ENCODE measurements at places on chromosomes 6 and 20.

- peak; percentile 84 for DNase-seq
Observed at GRCh38 chr6:3159805-3160781, 2.7 kb upstream of the TUBB2A start.

DNA sequence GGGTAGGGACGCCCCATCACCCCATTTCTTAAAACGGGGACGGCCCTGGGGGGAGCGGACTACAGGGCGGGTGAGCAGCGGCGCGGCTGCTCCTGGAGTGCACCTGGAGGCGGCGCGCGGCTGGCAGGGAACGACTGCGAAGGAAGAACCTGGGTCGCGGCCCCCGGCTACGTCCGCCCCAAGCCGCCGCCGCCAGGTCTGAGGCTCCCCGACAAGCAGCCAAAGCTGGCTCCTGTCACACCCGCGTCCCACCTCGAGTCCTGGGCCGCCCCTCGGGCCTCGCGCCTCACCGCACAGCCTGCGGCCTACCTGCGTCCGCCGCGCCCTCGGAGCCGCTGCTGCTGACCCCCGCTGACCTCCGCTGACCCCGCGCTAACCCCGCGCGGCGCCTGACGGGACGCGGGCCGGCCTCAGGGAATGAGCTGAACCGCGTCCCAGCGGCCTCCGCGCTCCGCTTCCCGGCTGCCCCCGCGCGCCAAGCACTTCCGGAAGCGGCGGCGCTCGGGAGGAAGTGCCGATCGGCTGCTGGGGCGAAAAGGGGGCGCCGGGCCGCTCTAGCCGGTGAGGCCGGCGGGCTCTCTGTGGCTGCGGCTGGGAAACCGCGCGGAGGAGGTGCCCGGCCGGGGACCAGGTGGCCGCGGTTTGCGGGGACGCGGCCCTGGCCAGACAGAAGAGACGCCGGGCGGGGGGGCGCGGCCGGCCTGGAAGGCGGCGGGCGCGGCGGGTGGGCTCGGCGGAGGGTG is at the start of the genes ARFRP1 and ZGPAT:
ARFRP1 (minus strand) TSS at position 419 of the 743 bp plus-strand sequence. CDS start 885 bp downstream, outside the sequence.
ZGPAT (plus strand) TSS at position 482 of the 743 bp plus-strand sequence. CDS start 542 bp downstream, outside the sequence.
- DNase-seq, result peak; percentile 13

DNA sequence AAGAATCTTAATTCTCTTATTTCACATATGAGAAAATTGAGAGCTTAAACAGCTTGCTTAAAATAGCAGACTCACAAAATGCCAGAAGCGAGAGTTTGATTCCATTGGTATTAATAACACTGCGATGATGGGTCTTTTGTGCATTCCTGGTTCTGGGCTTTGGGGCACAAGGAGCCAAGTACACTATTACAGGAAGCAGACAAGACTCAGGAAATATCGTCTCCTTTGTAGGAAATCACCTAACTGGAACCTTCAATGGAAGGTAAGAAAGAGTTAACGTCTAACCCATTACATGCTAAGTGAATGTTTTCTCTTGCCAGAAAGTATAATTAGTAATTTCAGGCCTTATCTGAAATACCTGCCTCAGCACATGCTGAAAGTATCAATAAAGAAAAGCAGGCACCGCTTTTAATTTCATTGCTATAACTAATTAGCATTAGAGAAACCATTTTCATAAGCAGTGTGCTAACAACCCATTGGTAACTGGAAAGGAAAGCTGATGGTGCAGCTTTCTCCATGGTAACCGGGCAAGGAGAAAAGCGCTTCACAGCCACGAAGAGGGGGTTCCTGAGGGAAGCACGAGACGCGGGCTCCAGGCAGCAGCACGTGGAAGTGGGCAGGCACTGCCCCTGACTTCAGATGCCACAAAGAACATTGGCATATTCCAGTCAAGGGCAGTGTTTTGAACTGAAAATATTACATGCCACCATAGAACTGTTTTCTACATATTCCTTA is 206.7 kb upstream of the AGPAT4 start:
- no peak for DNase-seq

GRCh38 chr6:14462135-14462534 is 344.6 kb downstream of the CD83 start:
- DNase-seq, result no peak

- peak; percentile 52 for DNase-seq
Observed at GRCh38 chr6:11606332-11606731, 68.8 kb downstream of the TMEM170B start.

- DNase-seq, result no peak
Observed at GRCh38 chr6:113829696-113830045, 27.5 kb upstream of the MARCKS start.

GRCh38 chr6:37313723-37314486 is 39.9 kb upstream of the RNF8 start:
- no peak for DNase-seq

GRCh38 chr20:30286157-30286556 is 971.3 kb upstream of the DEFB115 start:
- DNase-seq, result no peak

DNA sequence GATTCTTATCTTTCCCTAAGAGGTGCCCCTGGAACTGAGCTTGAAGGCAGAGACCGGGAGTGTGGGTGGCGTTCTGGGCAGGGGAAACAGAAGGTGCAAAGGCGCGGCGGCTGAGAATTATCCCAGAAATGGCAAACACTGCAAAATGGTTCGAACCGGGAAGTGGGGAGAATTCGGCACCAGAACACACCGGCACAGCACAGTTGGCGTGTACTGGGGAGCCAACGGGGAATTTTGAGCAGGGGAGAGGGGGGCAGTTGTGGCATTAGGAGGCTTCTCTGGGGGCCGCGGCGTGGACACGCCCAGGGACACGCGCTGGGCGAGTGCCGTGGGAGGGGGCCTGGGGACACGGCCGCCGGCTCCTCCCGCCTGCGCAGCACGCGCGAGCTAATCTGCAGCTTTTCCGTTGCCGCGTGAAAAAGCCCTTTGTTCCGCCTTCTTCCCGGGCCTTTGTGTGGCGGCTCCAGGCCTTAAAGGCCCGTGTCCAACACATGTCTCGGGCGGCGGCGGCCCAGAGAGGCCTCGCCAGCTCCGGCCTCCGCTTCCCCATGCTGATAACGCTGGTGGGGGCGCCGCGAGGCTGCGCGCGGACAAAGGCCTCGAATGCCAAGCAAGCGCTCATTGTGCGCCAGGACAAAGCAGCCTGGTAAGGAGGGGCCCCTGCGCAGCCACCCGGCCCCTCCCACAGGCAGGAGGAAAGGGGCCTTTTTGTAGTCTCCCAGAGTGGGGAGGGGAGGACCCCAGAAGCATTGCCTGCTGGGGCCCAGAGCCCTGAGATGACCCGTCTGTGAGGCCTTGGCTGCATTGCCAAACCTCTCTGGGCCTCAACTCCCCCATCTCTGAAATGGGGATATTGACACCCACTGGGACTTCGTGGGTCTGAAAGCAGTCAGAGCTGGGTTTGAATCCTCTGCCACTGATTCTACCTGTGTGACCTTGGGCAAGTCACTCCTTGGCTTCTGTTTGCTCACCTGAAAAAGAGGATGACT is 82.8 kb downstream of the CD40 start:
- DNase-seq, result no peak

- DNase-seq, result no peak
Observed at GRCh38 chr6:125919618-125920017, 37.0 kb upstream of the HINT3 start.

DNA sequence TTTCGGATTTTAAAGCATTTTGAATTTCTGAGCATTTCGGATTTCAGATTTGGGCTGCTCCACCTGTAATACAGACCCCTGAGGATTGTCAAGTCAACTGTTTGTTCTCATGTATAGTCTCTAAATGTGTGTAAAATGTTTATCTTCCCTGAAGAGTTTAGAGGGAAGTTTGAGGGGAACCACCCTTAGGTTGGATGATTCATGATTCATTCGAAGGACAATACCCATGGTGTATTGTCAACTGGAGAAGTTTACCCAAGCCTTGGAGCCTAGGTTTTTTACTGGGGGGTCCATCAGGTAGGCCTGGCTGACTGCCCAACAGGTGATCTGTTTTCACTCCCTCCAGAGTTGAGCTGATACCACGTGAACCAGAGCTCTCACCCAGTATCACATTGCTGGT is 18.9 kb downstream of the GSTA4 start:
- DNase-seq, result no peak

- DNase-seq, result peak; percentile 57
Observed at GRCh38 chr6:13927203-13927602, 2.5 kb downstream of the RNF182 start.

GRCh38 chr20:51739722-51740249 is 28.4 kb downstream of the ATP9A start:
- DNase-seq, result no peak

DNA sequence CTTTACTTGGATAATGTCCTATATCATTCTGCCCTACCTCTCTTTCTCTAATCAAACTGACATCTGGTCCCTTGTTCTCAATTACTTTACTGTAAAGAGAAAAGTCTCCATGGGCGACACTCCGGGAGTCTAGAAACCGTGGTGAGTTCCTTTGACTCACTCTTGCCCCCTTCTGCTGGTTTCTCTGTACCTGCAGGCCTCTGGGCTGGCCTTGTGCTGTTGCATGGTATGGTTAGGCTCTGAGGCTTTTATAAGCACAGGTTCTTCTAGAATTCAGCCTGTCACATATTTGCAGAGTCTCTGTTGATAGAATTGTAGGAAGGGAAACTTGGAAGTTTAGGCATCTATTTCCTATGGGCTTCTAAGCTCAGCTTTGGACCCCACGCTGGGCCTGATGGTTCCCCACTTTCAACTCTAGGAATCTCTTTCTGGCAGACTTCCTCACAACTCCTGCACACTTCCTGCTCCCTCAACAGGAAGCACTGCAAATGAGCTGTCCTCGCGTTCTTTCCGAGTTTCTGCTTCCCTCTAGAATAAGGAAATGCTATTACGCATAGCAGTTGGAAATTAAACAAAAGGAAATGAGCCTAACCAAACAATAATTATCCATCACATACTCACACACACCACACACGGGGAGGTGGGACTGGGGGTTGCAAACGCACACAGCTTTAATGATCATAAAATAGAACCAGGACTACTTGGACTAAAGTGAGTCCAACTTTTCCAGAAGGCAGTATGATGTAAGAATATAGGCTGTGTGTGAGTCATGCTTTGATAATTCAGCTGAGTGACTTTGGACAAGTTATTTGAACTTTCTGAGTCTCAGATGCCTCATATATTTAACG is 683.3 kb downstream of the QKI start:
- DNase-seq, result no peak

DNA sequence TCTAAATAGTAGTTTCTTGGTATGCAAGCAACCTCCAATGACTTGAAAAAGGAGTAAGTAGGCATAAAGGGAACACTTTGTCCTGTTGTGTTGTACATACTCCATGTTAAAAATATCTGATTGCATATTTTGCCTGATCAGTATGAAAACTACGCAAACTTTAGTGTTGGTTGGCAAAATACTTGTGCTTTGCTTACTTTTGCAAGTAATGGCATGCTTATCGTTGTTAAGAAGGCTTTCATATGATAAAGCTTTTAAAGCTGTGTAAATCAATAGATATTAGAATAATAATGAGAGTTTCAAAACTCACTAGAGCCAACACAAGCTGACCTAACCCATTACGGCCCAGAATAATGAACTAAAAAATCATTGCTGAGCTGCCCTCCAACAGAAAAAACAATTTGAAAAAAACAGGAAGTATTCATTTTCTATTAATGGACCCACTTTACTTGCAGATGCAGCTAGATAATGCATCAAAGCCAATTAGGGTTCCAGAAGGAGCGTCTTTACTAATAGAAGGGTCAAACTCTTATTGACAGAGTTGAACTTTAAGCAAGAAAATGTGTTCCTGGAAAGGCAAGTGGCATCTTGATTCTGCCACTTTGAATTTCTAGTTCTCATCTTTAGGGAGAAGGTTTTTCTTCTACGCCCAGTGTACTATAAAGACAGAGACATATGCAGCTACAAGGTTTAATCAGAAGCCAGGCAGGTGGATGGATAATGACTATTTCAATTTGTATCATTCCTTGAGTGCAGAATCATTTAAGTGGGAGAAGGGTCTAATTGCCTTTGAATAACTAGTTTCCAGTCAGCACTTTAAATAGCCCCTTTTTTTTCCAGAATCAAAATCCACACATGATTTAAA is 82.2 kb downstream of the SNAP25 start:
- no peak for DNase-seq

DNA sequence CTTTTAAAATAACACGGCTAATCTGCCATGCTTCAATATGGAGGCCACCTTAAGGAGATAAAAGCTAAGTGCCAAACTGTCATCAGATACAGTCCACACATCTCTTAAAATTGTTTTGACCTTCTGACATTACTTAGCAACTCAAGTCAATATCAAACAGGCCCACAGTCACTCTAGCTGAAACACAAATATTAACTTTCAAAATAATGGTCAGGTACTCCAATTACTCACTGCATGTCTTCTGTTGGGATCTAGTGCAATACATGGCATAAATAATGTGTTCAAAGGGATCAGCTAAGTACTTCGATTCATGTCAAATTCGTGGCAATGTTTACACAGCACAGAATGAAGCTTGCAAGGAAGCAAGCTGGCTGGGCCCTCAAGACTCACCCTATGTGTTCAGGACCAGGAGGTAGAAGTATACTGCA is 133.9 kb upstream of the BEND6 start:
- DNase-seq, result peak; percentile 57

GRCh38 chr6:170497841-170498301 is 55.2 kb downstream of the PSMB1 start:
- DNase-seq, result peak; percentile 75

DNA sequence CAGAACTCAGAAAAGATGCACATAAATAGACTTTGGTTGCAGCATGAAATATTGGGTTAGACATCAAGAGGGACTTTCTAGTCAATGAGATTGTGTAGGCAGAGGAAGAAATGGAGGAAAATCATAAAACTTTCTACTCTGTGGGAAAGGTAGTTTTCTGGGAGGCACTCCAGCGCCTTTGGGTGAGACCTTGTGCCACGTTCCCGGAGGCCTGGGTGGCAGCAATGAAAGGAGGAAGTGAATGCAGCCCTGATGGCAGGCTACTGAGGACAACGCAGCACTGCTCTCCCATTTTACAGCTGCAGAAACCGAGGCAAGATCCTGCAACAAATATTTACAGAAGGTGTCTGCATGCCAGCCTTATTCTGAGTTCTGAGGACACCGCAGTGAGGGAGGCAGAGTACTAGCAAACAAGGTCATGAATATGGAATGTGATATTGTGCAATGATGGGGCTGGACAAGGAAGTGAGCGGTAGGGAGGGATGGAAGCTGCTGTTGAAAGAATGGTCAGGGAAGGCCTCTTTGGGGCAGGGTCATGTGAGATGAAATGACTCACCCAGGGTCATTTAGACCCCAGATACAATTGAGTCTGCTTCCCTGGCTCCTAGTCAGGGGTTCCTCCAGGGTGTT is 159.1 kb downstream of the TFAP2C start:
- DNase-seq, result no peak

GRCh38 chr20:49245921-49246740 is 26.9 kb downstream of the DDX27 start:
- no peak for DNase-seq

GRCh38 chr20:44544263-44544662 is 22.4 kb upstream of the SERINC3 start:
- no peak for DNase-seq

- no peak for DNase-seq
Observed at GRCh38 chr20:33810259-33810658, 889 bp upstream of the CHMP4B start.

GRCh38 chr6:11731423-11731822 is 47.2 kb downstream of the ADTRP start:
- no peak for DNase-seq

GRCh38 chr20:32580970-32581838 is 3.9 kb downstream of the NOL4L start:
- no peak for DNase-seq
